PC-9 (cell line): ENCODE measurements at places on chromosomes 1 and 21. TPM values are rescaled to one million over a fixed set of nuclear protein-coding genes. Genes with fewer than 3 reads are reported as not detected.

Gene TRAF3IP3
- not detected in 2 replicates for total RNA-seq

Gene LZIC
- total RNA-seq: 27.4 and 33.5 TPM in 2 replicates

- peak overlapping the region; percentile 95 for H3K27ac ChIP-seq
- no peaks in the 10 kb centered on the region for H3K27me3 ChIP-seq
- H3K4me1 ChIP-seq: peaks cover 39% of the 10 kb centered on the region
- H3K4me3 ChIP-seq: peak overlapping the region; percentile 42; the same call in 1 of the 2 replicates
- H3K36me3 ChIP-seq: no peaks in the 10 kb centered on the region
These were observed 20.6 kb upstream of the PGD start for GRCh38 chr1:10378081-10378841.

DNA sequence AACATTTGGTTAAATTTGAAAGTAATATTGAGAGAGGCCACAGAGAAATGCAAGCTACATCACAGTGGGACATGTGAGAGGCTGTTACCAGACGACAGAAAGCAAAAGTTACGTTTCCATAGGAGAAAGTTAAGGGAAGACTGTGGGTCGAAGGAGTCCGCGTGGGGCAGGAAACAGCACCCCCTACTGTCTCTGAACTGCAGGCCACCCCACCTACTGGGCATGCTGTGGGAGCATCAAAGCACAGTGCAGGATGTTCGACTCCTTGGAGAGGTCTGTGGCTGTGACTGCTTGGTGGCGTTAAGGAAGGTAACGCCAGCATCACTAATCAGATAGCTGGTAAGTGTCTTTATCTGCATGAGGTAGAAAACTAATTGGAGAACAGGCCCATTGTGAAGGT, 123.9 kb downstream of the PTBP2 start:
- no peaks in the 10 kb centered on the region for H3K27me3 ChIP-seq
- H3K36me3 ChIP-seq: no peaks in the 10 kb centered on the region
- DNase-seq: no peak
- H3K4me3 ChIP-seq: no peak overlapping the region

Gene LYPD8
- total RNA-seq: 0.74 and 1.4 TPM in 2 replicates
